PC-3 (cell line): ENCODE measurements at places on chromosomes 5 and 9.
A peak's percentile ranks its signal among the peaks of the same experiment; 100 is the strongest.

GRCh38 chr9:72274916-72275315 is 90.1 kb downstream of the ZFAND5 start:
- DNase-seq = no peak

GRCh38 chr9:86945728-86946200 is 1.5 kb downstream of the GAS1 start:
- DNase-seq = no peak

- DNase-seq = no peak
Observed at GRCh38 chr9:108889649-108890067, 27.6 kb downstream of the ACTL7A start.

- DNase-seq = peak; percentile 70
Observed at GRCh38 chr9:35604578-35605350, at the start of gene TESK1. TSS of gene TESK1 (plus strand) at chr9:35605262. CDS start at chr9:35605620, 358 bp downstream.

GRCh38 chr9:127221695-127222094 is 42.9 kb upstream of the GARNL3 start:
- DNase-seq = no peak

- DNase-seq = peak; percentile 58
Observed at GRCh38 chr5:57482671-57483106, at the start of gene ACTBL2. TSS of gene ACTBL2 (minus strand) at chr5:57482811. CDS start at chr5:57482707, 104 bp downstream.

DNA sequence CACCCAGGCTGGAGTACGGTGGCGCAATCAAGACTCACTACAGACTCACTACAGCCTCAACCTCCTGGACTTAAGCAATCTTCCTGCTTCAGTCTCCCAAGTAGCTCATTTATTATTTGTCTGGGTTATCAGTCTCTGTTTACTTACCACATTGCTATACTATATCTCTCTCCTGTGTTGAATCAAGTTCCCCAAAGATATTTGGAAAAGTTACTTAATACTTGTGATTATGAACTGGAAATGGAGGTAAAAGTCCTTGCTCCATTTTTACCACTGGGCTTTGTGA is 55.6 kb downstream of the ANGPTL2 start:
- peak; percentile 23 for DNase-seq

- DNase-seq = peak; percentile 94
Observed at GRCh38 chr5:127959152-127959764, 124.3 kb upstream of the SLC12A2 start.

GRCh38 chr5:119395080-119395836 is 39.4 kb downstream of the TNFAIP8 start:
- no peak for DNase-seq
